NCI-H2029 treated with DMSO at 0.1 percent for 48 hours (cell line): ENCODE measurements at places on chromosomes 6 and 20.

- DNase-seq, result no peak
Measured at GRCh38 chr6:8180327-8181159, 78.2 kb upstream of the EEF1E1 start.

GRCh38 chr20:22333885-22334545 lies 250.4 kb downstream of the FOXA2 start:
- DNase-seq, result peak; percentile 56

DNA sequence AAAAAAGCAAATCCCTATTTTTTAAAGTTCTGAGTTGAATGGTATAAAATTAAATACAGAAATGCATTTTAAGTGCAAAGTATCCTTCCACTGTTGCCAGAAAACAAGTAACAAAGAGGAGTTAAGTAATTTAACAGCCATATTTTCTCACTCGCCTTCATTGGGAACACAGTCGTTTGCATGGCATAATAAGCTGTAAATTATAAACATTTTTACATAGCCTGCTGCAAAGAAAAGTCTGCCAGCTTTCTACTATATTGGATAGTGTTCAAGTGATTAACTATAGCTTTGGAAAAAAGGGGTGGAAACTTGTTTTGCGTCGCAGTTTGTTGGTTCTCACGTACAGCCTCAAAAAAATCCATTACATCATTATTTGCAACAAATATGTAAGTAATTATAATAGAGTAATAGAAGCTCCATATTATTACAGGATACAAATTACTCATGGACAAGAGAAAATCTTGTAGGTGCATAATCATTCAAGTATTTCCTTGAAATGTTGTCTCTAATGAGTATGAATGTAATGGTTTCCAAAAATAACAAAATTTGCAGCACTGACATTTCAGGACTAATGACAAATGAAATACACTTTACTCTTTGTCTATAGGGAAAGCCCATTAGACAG lies 139.3 kb downstream of the PDSS2 start:
- no peak for DNase-seq

GRCh38 chr6:31345026-31345730 lies 11.8 kb downstream of the HLA-B start:
- DNase-seq, result no peak

- DNase-seq, result no peak
Measured at GRCh38 chr6:127582777-127583462, 5.9 kb downstream of the C6orf58 start.

DNA sequence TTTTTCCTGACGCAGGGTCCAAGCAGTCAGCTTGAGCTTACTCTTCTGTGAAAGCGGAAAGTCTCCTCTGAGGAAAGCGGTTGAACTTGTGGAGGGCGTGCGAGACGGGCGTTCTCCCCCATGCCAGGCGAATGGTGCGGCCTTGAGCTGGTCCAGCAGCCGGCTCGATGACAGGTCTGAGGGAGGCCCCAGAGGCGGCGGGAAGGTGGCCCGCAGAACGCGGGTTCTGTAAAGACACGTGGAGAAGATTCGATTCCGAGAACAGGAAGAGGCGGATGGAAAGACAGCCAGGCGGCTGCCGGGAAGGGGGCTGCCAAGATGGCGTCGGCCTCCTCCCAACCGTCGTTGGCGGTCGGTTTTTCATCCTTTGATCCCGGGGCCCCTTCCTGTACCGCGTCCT lies 75.6 kb upstream of the TXNDC5 start:
- DNase-seq, result no peak
